ENCODE measurements at places on chromosomes 3 and 15. TPM values are rescaled to one million over a fixed set of nuclear protein-coding genes. Genes with fewer than 3 reads are reported as not detected.

The MESP2 gene
- not detected for total RNA-seq

DNA sequence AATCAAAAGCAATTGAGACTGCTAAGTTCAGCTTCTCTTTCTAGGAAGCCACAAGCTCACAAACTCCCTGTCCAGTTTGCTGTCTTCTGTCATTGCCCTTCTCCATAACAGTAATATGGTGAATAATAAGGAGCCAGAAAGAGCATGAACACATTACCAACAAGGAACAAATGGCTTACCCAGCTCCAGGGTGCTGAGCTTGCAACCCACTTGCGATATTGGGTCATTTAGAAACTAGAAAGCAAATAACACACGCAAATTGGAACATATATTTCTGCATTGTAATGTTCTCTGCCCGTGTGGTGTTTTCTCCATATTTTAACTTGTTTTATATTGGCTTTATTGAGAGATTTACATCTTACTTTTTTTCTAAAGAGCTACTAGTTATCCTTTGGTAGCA, 325.3 kb downstream of the GBE1 start:
- DNase-seq = no peak

The SPINK8 gene
- not detected for total RNA-seq

The PIF1 gene
- total RNA-seq = 1.8 TPM

DNA sequence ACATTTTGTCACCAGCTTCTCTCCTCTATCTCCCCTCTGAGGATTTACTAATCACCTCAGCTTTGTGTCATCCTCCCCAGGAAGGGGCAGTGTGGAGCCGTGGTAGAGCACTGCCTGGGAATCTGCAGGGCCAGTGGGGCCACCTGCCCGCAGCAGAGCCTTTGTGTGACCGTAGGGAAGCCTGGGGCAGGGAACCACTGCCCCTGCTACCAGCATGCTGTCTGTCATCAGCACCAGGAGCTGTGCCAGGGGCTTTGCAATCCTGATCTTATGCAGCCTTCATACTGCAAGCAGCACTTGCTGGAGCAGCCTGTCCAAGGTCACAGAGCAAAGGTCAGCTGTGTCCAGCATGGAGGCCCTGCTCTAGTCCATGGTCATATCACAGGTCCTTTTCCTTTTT, 170.2 kb upstream of the IL12A start:
- DNase-seq = no peak

GRCh38 chr3:99909714-99910495, 92.2 kb downstream of the CMSS1 start:
- DNase-seq = peak; percentile 79

The MKRN2OS gene
- not detected for total RNA-seq

DNA sequence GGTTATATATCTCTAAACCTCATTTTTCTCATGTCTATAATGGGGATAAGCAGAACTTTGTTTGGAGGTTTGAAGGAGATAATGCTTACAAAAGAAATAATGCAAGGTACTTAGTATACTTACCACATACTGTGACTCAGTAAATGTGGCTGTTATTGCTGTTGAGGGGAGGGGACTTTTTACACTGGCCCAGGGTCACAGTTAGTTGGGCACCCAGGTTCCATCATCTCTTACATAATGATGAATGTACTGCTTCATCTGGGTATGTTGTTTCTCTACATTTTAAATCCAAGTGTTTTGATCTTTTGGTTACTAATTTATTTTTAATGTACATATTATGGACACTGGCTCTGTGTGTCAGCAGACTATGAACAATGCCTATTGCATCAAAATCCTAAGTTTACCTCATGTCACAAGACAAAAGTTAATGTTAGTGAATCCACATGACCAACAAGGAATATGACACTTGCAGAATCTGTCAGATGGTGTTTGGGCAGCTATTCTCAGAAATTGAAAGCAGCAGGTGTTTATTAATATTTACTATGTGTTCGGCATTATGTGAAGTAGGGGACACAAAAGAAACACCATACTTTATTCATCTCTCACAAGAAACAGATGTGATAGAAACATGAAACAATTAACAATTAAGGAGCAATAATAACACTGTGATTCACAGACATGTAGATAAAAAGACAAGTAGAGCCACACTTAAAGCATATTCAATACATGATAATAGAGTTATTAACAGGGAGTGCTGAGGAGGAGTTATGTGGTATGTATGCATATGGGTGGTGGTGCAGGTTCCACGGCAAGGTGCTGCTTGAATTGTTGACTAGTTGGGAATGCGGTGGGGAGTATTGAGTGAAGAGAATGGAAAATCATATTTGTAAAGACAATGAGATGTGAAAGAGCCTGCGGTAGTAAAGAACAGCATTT, 109.7 kb downstream of the GALK2 start:
- no peak for DNase-seq

- DNase-seq = no peak
These were observed 169.1 kb upstream of the TSPAN3 start for GRCh38 chr15:77239882-77240608.

GRCh38 chr3:126549861-126550487, 8.8 kb downstream of the C3orf22 start:
- DNase-seq = no peak

DNA sequence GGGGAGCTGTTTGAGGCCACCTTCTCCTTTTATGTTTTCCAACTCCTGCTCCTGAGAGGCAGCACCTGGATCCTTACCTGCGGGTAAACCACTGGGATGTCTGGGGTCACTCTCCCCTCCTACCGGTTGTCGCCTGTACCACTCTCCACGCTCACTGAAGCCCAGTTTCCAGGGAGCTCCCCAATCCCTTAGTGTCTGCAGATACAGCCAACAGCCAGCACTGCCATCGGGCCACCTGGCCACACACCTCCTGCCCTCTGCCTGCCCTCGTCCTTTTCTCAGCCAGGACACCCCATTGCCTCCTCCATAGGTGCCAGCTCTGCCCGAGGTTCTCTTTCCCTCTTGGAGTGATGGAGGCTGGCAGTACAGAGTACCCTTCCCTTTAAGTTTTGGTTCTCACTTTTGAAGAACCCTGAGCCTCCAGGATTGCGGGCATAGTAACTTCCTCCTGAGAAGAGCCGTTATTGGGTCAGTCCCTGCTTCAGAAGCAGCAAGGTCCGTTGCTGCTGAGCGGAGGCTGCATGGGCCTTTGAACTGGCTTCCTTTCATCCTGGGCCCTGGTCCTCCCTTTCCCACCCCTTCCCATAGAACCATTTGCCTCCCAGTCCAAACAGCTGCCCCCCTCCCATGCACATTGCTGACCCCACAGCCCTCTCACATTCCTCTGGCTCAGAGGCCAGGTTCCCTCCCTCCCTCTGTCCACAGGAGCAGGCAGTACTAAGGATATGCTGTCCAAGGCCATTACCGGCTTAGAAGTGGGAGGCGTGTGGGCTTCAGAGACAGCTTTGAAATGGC, 30.9 kb downstream of the ARNT2 start:
- DNase-seq = no peak

- no peak for DNase-seq
These were observed 22.5 kb upstream of the BNIP2 start for GRCh38 chr15:59711451-59712243.

The MAP1A gene
- 0.20 TPM for total RNA-seq

The KBTBD8 gene
- 1.5 TPM for total RNA-seq

DNA sequence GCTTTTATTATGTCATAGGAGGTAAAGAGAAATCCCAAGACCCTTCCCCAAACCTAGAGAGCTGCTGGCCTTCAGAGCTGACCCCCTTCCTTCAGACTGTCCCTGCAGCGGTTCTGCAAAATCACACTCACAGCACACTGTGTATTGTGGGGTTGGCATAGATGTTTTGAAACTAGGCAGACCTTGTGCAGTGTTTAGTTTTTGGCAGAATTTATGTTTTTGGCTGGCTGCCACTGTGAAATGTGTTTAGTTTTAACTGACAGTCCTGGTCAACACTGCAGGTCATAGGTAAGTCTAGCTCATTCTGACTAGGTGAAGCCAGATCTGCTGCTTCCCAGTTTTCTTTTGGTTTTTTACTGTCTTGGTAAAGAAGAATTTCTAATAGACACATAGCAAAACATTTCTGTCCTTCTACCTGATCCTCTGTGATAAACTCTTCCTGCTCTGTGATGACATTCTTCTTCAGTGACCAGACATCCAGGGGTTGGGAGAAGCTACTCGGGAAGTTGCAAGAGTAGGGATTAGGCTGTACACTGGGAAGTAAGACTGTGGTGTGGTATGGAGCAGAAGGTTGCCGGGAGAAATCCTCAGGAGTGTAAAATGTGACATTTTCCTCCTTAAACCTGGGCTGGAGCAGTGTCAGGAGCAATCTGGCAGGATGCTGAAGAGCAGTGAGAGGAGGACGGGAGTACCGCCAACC, 209.6 kb upstream of the MCTP2 start:
- DNase-seq = no peak

- DNase-seq = no peak
These were observed 197.1 kb downstream of the SATB1 start for GRCh38 chr3:18228060-18228459.
